ENCODE measurements at places on chromosomes 3 and 15.

DNA sequence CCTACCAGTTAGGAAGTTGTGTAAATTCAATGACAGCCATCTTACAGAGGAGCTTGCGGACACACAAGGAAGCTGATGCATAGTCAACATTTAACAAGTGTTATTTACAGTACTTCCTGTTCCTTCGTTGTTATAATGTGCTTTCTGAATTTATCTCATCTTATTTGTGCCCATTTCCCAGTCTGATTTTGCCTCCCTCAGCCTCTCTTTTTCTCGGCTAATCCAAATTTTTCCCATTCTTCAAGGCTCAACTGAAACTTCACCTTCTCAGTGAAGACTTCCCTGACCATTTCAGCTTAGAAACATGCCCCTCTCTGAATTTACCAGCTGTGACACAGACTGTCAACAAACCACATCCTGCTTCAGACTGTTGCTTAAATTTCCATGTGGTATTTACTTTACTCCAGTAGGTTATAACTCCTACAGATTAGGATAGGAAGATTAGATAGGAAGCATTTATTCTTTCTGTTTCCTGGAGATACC, 55.7 kb upstream of the CP start:
- no peak for DNase-seq

DNA sequence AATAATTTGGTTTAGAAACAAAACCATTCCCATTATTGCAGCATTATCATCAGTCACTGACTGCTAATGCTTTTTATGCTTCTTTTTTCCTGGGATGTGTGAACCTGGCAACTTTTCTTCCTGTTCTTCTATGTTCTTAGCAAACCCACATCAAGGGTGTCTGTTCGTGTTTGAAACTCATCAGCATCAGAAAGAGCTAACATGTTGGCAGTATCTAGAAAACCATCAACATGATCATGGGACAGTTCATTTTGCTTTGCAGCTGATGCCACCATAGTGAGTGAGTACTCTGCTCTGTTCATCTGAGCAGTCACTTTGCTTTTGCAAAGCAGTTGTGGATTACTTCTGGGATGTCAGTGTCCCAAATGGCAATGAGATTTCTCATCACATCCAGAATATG, 5.9 kb downstream of the DPH3 start:
- DNase-seq = no peak

GRCh38 chr3:74839566-74839965, 225.1 kb upstream of the CNTN3 start:
- DNase-seq = no peak

GRCh38 chr3:172915911-172916514, 165.5 kb downstream of the ECT2 start:
- no peak for DNase-seq

DNA sequence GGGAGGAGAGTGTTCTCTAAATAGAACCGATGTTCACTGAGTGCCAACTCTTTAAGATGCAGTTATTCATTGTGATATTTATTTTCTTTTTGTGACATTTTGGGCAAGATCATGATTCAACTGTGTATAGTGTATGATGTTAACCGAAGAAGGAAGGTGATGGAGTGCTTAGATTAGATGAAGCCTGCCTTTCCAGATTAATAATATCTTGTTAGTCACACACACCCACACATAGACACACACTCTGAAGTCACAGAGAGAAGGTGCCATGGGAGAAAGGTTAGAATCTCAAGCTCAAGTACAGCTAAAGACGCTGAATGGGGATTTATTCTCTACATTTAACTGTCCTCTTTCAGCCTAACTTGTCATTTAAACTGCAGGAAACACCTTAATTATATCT, 77.0 kb downstream of the SLC9A9 start:
- no peak for DNase-seq

DNA sequence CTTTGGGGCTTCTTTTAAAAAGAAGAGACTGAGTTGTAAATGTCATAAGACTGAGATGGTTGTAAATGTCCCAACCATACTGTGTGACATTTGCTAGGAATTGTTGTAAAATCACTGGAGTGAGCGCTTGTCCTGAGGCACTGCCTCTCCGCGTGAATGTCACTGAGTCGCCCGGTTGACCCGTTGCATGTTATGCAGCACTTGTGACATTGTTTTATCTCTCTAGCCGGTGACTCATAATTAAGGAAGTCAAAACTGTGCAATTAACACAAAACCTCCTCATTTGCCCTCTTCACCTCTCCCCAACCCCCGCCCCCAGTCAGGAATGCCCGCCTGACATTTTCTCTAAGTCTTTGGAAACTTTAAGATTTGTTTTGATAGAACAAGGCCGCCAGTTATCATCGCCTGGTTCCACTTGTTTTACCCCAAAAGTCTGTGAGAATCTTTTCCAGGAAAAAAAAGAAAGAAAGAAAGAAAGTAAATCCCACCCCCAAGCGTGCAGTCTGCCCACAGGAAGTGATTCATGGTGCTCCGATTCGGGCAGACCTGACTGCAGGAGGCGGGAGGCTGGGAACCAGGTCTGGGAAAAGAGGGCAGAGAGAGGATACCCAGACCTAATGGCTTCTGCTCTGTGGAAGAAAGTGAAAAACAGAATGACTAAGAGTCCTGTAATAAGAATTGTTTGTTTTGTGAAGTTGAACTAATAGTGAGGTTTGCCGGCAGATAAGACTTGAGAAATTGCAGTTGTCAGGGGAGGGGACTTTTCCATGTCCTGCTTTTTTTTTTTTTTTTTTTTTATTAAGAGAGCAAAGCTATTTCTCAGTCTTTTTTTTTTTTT, 84.8 kb downstream of the SMAD3 start:
- peak; percentile 59 for DNase-seq

DNA sequence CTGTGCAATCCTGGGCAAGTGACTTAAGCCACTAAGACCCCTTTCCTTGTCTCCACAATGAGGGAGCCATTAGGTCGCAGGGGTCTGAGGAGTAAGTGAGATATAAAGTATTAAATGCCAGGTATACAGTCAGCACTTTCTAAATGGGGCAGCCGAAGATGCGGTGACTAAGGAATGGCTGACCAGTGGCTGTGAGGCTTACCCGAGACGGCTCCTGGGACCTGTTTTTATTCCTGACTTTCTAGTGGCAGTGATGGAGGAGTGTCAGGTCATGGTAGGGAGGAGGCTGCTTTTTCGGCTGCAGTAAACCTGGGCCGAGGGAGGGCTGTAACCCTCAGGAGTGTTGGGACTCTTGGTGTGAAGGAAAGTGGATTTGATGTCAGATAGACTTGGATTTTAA, 52.3 kb downstream of the TRAK1 start:
- DNase-seq = no peak

GRCh38 chr3:179068779-179069530, 2.7 kb downstream of the ZMAT3 start:
- DNase-seq = peak; percentile 43

DNA sequence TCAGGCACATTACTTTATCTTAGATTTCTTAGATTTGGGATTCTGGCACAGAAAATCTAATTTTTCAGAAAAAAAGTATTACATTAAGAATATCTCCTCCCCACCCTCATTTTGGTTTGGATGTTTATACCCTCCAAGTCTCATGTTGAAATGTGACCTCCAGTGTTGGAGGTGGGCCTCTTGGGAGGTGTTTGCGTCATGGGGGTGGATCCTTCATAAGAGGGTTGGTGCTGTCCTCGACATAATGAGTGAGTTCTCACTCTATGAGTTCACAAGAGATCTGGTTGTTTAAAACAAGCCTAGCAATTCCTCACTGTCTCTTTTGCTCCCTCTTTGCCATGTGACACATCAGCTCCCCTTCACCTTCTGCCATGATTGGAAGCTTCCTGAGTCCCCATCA, 45.6 kb upstream of the WWTR1 start:
- DNase-seq = no peak

DNA sequence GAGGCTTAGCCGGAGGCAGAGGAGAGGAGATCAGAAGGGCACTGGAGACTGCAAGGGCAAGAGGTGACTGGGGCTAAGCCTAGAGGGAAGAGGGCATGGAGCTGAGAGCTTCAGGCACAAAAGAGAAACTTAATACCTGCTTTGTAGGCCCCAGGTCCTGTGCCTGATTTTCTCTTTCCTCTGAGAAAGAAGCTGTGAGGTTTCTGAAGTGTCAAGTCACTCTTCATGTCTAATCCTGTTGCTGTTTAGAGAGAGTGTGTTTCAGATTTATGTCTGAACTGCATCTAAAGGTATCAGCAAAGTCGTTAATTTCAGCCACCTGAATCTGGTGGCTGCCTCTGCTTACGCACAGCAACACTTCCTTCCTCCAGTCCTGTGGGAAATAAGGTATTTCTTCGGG, 106.9 kb upstream of the RNU6-1 start:
- DNase-seq = no peak
